IMR-90 (cell line): ENCODE measurements at places on chromosomes 3 and 15.

DNA sequence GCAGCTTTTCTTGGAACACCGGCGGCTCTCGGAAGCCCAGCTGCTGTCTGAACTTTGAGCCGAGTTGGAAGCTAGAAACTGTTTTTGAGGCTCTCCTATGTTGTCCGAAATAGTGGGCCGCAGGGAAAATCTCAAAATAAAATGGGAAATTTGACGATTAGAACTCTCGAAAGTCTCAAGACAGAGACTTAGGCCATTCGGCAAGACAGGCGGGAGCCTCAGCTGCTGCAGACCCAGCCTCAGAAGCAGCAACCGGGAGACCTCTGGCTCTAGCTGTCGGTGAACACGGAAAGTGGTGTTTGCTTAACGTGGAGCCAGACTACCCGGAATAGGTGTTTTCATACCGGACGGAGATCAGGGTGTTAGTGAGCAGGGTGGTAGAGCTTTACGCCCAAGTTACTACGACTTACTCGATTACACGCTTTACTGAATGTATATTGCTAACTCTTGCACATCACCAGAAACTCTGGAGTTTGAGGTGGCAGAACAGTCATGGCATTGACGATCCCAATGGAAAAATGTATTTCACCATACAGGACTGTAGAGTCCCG lies 357 bp upstream of the MAN2C1 start:
- peak overlapping the region; percentile 86 for H3K27ac ChIP-seq
- peak; percentile 17 for DNase-seq
- H3K4me1 ChIP-seq, result peaks cover 4% of the 10 kb centered on the region
- H3K27me3 ChIP-seq, result no peaks in the 10 kb centered on the region

DNA sequence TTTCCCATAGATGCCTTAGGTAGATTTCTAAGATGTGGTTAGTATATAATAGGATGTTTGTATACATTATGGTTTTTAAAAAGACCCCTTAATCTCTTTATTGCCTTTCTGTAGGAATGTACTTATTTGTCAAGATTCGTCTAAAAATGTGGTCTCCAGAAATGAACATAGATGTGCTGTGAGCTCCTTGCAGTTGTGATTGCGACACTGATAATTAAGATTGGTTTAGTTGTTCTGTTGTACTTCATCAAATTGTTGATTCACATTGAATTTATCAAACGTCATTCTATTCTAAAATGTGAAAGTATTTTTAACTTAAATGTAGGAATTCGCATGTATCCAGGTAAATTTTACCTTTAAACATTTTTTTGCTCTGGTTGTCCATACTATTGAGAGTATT lies 51.2 kb downstream of the CMC1 start:
- no peaks in the 10 kb centered on the region for H3K4me1 ChIP-seq
- no peak overlapping the region for H3K4me3 ChIP-seq
- no peak overlapping the region for H3K27ac ChIP-seq
- no peaks in the 10 kb centered on the region for H3K27me3 ChIP-seq
- no peak for DNase-seq
- H3K36me3 ChIP-seq, result peaks cover 2% of the 10 kb centered on the region

GRCh38 chr15:68430471-68431036 lies 1.4 kb downstream of the ITGA11 start:
- no peak for DNase-seq
- H3K27me3 ChIP-seq, result peaks cover 28% of the 10 kb centered on the region
- H3K4me3 ChIP-seq, result peak overlapping the region; percentile 57; the same call in 1 of the 2 replicates
- H3K36me3 ChIP-seq, result no peaks in the 10 kb centered on the region
- no peak overlapping the region for H3K27ac ChIP-seq
- H3K4me1 ChIP-seq, result peaks cover 13% of the 10 kb centered on the region

DNA sequence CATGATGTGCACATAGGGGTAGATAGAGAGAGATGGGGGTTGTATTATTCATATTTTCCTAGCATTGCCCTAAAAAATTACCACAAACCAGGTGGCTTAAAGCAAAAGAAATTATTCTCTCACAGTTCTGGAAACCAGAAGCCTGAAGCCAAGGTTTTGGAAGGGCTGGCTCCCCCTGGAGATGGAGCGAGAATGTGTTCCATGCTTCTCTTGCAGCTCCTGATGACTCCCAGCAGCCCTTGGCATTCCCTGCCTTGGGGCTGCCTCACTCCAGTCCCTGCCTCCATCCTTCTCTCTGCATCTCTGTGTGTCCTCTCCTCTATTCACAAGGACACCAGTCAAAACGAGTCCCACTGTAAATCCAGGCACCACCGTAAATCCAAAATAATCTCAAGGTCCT lies 91.5 kb upstream of the FAM174B start:
- H3K36me3 ChIP-seq, result no peaks in the 10 kb centered on the region
- DNase-seq, result no peak
- H3K27ac ChIP-seq, result no peak overlapping the region
- H3K27me3 ChIP-seq, result no peaks in the 10 kb centered on the region

DNA sequence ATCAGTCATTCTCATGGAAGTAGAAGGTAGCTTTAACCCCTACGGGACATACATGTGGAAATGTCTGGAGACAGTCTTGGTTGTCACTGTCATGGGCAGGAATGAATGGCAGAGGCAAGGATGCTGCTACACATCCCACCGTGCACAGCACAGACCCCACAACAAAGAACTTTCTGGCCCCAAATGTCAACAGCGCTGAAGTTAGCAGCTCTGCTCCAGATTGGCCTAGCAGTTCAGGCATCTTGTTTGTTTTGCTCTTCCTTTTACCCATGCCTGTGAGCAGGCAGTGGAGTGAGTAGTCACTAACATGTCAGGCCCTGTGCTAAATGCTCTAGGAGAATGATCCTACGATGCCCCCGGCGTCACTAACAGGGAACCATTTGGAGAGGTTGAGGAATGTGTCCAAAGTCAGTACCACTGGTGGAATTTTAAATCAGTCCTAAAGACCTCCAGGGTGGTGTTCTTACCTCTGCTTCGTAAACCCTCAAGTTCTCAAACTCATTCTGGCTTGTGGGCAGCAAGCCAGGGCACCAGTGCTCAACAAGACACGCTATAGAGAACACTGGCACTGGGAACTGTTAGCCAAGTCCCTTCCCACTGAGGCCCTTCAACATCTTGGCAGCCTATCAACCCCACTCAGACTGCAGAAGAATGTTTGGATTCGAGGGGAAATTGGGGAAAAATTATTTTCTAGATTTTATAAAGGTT lies 142.2 kb downstream of the FOXP1 start:
- no peak for DNase-seq
- H3K36me3 ChIP-seq, result no peaks in the 10 kb centered on the region
- H3K4me3 ChIP-seq, result no peak overlapping the region
- H3K27ac ChIP-seq, result no peak overlapping the region
- H3K27me3 ChIP-seq, result no peaks in the 10 kb centered on the region

- no peaks in the 10 kb centered on the region for H3K36me3 ChIP-seq
- H3K27me3 ChIP-seq, result peaks cover 59% of the 10 kb centered on the region
- H3K27ac ChIP-seq, result no peak overlapping the region
- no peak overlapping the region for H3K4me3 ChIP-seq
- no peak for DNase-seq
- no peaks in the 10 kb centered on the region for H3K4me1 ChIP-seq
Measured at GRCh38 chr3:183434992-183435391, 6.6 kb upstream of the MCF2L2 start.

DNA sequence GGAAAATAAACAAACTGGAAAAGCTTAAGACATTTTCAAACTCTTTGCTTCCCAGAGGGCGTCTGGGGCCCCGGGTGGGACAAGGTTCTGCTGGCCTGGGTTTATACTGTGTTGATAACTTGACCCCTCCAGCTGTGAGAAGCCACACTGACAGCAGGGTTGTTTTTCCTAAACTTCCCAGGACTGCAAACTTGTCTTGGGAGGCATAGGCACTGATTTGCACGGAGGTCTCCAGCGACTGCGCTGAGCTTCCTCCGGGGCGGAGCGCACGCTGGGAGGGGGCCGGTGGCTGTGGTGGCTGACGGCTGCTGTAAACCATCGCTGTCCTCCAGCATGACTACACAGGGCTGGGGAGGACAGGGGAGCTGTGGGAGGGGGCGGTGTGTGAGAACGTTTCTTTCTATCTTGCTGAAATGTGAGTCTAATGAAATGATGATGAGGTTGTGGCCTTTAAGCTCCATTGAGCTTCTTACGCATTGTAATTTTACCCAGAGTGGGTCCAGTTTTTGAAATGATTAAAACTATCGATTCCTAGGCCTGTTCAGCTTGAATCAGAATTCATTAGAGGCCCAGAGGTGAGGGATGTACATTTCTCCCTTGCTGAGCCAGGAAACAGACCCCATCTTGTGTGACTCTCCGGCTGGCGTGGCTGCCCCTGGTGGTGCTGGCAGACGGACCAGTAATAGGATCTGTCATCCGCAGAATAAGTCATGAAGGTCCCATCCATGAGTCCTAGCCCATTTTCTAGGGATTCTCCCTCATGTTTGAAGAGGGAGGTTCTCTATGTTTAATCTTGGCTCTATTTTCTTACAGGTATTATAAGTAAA lies 40.5 kb upstream of the VPS8 start:
- H3K4me1 ChIP-seq, result peaks cover 24% of the 10 kb centered on the region
- DNase-seq, result no peak
- H3K27ac ChIP-seq, result no peak overlapping the region
- no peaks in the 10 kb centered on the region for H3K27me3 ChIP-seq
- H3K4me3 ChIP-seq, result no peak overlapping the region

DNA sequence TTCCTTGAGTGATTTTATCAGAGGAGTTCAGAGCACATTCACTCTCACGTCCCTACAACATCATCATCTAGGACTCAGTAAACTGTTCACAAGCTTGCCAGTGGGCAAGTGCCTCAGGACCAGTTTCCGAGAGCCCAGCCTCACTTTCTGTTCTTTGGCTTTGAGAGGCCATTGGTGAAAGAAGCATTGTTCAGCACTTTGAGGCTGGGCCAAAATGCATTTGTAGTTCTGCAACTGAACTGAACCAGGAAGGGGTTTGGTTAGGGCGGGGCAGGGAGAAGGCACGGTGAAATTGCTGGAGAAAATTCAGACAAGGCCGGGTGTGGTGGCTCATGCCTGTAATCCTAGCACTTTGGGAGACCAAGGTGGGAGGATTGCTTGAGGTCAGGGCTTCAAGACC lies 222.1 kb upstream of the CHRM5 start:
- DNase-seq, result no peak
- H3K27me3 ChIP-seq, result peaks cover 10% of the 10 kb centered on the region
- H3K4me3 ChIP-seq, result no peak overlapping the region
- H3K36me3 ChIP-seq, result no peaks in the 10 kb centered on the region

- no peaks in the 10 kb centered on the region for H3K36me3 ChIP-seq
- H3K4me3 ChIP-seq, result no peak overlapping the region
- H3K27ac ChIP-seq, result no peak overlapping the region
- DNase-seq, result peak; percentile 35
- peaks cover 4% of the 10 kb centered on the region for H3K4me1 ChIP-seq
Measured at GRCh38 chr15:99010768-99011167, 3.2 kb upstream of the PGPEP1L start.

- peak overlapping the region; percentile 50 for H3K4me3 ChIP-seq
- H3K4me1 ChIP-seq, result peaks cover 6% of the 10 kb centered on the region
Measured at GRCh38 chr15:39976291-39977274, 42.7 kb downstream of the EIF2AK4 start.

- no peak overlapping the region for H3K4me3 ChIP-seq
- no peaks in the 10 kb centered on the region for H3K27me3 ChIP-seq
- no peak overlapping the region for H3K27ac ChIP-seq
Measured at GRCh38 chr15:49817100-49817499, 196.3 kb downstream of the DTWD1 start.

DNA sequence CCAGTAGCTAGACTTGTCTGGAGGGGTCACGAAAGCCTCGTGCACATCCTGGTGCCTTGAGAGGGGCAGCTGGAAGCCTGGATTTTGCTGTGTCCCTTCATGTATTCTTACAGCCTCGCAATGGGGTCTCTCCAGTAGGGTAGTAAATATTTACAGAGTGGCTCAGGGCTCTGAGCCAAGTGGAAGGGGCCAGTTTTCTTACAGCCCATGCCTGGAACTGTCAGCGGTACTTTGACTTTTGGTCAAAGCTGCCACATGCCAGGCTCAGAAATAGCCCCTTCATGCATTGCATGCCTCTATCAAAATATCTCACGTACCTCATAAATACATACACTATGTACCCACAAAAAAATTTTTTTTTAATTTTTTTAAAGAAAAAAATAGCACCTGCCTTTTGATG lies 119.2 kb downstream of the OSBPL10 start:
- no peak for DNase-seq
- no peak overlapping the region for H3K27ac ChIP-seq
- H3K4me1 ChIP-seq, result peaks cover 4% of the 10 kb centered on the region
- no peaks in the 10 kb centered on the region for H3K27me3 ChIP-seq

- no peak overlapping the region for H3K4me3 ChIP-seq
- DNase-seq, result no peak
- peaks cover 88% of the 10 kb centered on the region for H3K36me3 ChIP-seq
Measured at GRCh38 chr3:134367869-134368750, 6.1 kb downstream of the AMOTL2 start.

DNA sequence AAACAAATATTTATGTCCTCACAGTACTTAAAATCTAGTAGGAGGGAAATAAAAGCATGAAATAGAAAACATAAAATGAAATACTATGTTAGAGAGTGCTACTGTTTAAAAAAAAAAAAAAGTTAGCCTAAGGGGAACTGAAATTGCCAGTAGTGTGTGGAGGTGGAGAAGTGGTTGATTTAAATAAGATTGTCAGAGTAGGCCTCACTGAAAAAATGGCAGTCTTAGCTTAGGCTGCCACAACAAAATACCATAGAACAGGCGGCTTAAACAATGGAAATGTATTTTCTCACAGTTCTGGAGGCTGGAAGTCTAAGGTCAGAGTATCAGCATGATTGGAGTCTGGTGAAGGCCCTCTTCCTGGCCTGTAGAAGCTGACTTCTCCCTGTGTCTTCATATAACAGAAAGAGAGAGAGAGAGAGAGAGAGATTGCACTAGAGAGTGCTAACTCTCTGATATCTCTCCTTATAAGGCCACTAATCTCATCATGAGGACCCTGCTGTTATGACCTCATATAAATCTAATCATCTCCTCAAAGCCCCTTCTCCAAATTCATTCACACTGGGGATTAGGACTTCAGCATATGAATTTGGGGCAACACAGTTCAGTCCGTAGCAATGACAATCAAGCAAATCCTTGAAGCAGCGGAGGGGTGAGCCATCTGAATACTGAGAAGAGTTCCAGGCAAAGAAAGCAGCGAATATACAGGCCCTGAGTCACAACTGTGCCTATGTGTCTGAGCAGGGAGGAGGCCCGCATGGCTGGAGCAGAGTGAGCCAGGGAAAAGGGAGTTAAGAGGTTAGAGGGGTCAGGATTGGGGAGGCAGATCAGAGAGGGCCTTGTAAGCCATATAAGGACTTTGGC lies 23.6 kb upstream of the LRRC34 start:
- H3K27ac ChIP-seq, result peak overlapping the region; percentile 37; the same call in 1 of the 2 replicates
- DNase-seq, result peak; percentile 50
- peaks cover 5% of the 10 kb centered on the region for H3K4me1 ChIP-seq

DNA sequence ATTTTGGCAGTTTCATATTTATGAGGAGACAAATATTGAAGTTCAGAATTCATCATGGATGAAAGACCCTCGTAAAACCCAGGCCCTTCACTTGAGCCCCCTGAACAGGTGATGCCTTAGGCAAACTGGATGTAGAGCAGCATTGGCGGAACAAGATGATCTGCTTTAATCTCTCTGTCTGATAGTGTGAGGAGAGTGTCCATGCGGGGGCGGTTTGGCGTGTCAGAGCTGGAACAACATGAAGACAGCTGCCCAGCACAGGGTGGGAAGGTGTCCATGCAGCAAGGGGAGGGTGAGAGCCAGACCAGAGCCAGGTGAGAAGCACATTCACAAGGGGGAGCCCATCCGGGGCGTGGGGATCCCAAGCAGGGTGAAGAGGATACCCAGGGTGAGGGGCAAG lies 31.8 kb upstream of the ANP32A start:
- H3K4me1 ChIP-seq, result no peaks in the 10 kb centered on the region
- DNase-seq, result no peak
- H3K4me3 ChIP-seq, result no peak overlapping the region
- no peak overlapping the region for H3K27ac ChIP-seq
- H3K36me3 ChIP-seq, result no peaks in the 10 kb centered on the region
